ENCODE measurements at places on chromosomes 5 and 9.

DNA sequence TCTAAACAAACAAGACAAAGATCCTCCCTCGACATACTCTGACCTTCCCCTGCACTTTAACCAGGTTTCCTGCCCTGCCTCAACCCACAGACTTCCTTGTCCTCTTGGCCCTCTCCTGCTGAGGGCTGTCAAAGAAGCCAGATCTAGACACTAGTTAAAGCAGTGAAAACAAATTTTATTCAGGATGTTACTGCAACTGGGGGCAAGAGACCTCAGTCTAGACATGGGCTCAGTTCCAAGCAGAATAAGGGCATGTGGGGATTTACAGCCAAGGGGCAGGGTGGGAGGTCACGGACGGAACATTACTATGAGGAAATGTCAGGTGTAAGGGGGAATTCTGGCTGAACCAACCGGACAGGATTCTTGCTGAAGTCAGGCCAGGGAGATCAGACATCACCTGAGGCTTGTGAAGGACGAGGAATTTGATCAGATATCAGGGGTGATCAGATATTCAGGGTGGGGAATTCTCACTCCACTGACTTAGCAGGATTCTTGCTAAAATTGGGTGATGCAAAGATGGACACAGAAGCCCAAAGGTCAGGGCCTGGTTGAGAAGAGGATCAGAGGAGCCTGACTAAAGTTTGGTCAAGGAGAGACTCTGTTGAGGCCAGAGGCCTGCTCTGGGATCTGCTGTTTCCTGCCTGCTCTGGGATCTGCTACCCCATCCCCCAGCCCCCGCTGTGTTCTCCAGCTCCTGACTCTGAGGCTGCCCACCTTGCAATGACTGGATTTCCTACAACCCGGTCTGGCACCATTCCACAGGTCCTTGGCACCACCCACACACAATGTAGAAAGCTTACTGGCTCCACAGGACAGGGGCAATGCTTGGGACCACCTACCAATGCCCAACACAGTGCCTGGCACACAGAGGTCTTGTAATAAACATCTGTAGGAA is 21.5 kb downstream of the GABBR2 start:
- DNase-seq = no peak

DNA sequence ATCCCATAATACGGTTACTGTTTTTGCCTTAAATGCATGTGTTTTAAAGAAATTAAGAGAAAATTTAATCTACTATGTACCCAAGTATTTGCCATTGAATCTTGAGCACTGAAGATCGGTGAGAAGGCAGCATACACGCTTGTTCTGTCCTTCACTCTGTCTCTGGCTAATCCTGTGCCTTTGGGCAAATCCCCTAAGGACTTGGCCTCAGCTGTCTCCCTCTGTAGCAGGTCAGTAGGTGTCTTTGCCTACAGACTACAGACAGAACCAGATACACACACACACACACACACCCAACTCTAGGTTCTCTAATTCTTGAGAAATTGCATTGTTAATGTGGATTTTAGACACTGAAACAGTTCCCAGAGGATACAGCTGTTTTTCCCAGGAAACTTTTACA is 117.4 kb downstream of the WDR41 start:
- DNase-seq = no peak

DNA sequence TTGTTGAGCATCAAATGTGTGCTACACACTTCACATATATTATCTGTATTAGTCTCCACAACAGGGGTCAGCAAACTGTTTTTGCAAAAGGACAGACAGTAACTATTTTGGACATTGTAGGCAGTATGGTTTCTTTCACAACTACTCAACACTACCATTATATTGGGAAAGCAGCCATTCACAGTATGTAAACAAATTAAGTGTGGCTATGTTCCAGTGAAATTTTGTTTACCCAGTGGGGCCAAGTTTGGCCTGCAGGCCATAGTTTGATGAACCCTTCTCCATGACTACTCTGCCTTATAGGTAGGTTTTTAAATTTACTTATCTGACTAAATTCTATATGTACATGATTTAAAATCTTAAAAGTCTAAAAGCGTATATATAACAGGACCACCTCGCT is 13.0 kb upstream of the FAM151B start:
- DNase-seq = no peak

DNA sequence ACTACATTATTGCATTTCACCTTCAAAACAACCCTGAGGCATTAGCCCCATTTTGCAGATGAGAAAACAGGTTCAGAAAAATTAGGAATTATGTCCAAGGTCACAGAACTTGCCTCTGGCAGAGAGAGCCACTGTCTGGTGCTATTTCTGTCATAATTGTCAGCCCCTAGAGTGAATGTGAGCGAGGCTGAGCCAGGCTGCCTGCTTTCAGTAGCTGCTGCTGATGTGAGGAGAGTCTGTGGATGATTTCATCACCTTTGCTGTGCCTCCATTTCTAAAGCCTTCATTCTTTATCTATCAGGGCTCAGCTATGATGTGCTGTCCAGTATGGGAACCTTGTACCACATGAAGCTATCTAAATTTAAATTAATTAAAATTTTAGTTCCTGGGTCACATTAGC is 71.4 kb downstream of the INSYN2B start:
- DNase-seq = no peak

- DNase-seq = peak; percentile 37
Measured at GRCh38 chr9:81685763-81686613, 3.4 kb downstream of the TLE1 start.

- no peak for DNase-seq
Measured at GRCh38 chr9:76558465-76558864, 99.5 kb downstream of the GCNT1 start.

- DNase-seq = no peak
Measured at GRCh38 chr9:2389404-2389803, 232.2 kb upstream of the VLDLR start.

DNA sequence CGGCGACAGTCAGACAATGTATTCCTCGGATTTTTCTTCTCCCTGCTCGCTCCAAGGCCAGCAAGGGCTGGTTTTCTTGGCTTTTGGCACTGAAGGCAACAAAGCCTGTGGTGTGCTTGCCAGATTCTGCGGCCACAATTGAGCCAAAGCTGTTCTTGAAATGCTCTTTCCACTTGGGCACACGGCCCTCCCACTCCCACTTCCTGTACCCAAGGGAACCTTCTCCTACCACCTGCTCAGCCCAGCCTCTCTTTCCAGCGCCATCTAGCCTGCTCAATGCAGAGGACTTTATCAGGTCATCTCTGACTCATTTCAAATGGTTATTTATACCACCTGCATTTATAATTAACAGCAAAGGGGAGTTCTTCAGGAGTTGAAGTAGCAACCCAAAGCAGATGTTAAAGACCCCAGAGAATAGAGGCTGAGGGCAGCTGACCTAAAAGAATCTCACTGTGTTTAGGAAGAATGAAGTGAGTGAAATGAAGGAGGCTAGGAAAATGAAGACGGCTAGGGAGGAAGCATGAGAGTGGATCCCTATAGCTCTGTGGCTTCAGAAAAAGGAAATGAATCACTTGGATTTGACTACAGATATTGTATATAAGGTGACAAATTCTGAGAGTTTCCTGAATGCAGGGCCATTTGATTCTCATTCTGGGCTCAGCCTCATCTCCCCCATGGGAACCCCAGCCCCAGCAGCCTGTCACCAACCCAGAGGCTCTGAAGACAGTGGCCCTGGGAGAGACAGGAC is 439.0 kb downstream of the ENC1 start:
- peak; percentile 39 for DNase-seq

- no peak for DNase-seq
Measured at GRCh38 chr9:121755581-121755980, 104.1 kb downstream of the DAB2IP start.

DNA sequence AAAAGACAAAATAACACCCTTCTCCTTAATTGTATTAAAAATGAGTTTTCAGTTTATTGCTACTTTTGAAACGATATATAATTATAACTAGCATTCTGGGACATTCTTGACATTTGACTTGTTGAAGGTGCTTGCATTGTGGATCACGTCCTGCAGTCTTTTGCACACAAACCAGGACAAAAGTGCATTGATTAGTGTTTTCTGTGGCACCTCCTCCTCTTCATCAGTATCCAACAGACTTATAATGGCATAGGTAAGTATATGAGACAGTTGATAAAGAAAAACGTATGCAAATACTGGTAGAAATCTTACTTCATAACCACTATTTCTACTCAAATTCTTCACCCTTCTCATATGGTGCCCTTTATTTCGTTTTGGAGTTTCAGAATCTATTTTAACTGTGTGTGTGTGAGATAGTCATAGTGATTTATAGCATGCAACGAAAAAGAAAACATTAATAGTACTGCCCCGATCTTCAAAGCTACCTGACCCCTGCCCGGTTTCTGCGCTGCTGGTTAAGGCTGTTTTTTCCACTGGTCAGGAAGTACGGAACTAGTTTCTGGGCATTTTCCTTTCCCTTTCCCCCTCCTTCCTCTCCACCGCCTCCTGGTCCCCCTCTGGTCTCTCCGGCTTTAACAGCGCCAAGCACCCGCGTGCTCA is 639 bp upstream of the RASA1 start:
- DNase-seq = no peak

DNA sequence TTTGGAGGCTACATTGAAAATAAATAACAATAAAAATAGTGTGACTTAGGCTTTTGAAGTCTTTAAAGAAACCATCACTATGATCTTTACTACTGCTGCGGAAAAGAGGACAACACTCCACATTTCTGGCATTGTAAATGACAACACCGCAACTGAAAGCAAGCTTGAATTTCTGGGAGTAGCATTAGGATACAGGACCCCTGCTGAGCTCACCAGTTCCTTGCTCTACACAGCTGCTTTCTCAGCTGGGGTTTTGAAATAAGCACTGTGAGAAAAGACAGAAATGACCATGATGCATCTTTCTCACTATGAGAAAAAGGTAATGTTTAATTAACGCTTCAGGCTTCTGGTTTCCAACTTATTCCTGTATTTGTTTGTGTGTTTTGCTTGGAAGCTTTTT is 168.0 kb downstream of the TAF11L14 start:
- DNase-seq = no peak

- DNase-seq = no peak
Measured at GRCh38 chr9:112894699-112895098, 4.0 kb upstream of the SLC46A2 start.

- DNase-seq = no peak
Measured at GRCh38 chr5:58044166-58044565, 415.7 kb downstream of the PLK2 start.

DNA sequence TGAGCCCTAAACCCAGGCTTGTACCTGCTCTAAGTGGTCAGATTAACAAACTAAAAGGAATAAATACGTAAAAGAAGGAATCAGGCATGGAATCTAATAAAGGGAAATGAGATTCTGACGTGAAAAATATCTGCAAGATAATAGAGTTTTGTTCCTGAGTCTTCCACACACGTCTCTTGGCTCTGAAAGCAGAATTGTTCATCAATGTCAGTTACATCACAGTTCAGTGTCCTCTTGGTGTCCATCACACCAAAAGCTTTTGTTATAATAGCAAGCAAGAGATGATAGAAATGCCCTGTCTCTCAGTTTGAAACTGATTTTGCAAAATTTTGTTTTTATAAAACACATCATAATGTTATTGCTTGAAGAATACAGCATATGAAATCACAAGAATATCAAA is 34.7 kb upstream of the NMUR2 start:
- no peak for DNase-seq

DNA sequence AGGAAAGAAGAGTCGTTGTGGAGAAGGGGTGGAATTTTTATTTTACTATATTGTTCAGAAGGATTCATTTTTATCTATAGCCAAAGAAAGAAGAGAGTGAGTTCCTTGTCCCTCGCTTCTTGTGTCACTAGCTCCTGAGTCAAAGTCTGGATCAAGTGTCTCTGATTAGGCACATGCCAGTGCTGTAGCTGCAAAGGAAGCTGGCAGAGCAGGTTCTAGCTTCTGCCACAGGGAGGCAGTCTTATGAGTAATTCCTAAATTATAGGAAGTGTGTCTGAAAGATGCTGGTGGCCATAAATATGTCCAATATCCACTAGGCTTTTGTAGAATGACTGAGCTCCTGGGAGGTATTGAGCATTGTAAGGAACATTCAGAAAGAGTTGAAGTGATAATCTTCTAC is 84.7 kb downstream of the DOCK2 start:
- no peak for DNase-seq

DNA sequence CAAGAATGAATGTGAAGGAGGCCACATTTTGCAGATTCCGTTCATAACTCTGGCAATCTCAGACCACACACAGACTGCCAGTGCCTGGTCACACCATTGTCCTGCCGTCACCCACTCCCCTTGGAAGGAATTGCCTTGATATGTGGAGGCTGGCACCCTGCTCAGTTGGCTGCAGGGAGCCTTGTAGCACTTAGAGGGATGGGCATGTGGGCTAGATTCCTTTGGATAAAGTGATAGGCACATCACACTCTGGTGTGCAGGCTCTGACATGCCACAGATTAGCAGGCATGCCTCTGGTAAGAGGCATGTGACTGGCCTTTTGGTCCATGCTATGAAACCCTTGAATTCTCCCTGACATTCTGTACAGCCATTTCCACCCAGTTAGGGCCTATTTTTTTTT is 254.6 kb upstream of the PIK3R1 start:
- DNase-seq = no peak
